ENCODE measurements at places on chromosomes 16 and 17. TPM values are rescaled to one million over a fixed set of nuclear protein-coding genes. Genes with fewer than 3 reads are reported as not detected.

DNA sequence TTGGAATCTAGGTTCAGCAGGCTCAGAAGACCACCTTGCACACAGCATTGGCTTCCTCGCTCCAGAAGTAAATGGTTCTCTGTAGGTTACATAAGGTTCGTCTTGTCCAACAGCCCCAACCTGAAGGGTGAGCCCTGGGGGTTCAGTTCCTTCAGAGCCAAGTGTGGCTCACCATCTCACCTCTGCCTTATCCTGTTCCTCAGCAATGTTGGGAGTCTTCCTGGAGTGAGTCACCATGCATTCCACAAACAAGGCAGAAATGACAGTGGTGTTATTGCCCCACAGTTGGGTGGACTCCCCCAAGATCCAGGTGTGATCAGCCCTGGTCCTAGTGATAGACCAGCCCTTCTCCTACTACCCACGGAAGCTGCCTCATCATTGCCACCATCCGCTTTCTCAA lies 26.8 kb upstream of the SMPD3 start:
- DNase-seq = no peak

The TP53TG3B gene
- 13.1 TPM for polyA plus RNA-seq

- peak; percentile 99 for DNase-seq
These were observed at the start of gene PARD6A for GRCh38 chr16:67660564-67661028. TSS of gene PARD6A (plus strand) at chr16:67660960. CDS start at chr16:67661039, 79 bp downstream.

GRCh38 chr17:58305626-58306025 lies 23.0 kb downstream of the TSPOAP1 start:
- DNase-seq = no peak

The TNFAIP1 gene
- polyA plus RNA-seq = 43.1 TPM

All from brain (organoid and tissue), 16 donors.